ENCODE measurements at places on chromosomes 16 and 17. TPM values are rescaled to one million over a fixed set of nuclear protein-coding genes. Genes with fewer than 3 reads are reported as not detected.

- DNase-seq = no peak
Observed at GRCh38 chr16:16032271-16032979, 83.0 kb downstream of the ABCC1 start.

DNA sequence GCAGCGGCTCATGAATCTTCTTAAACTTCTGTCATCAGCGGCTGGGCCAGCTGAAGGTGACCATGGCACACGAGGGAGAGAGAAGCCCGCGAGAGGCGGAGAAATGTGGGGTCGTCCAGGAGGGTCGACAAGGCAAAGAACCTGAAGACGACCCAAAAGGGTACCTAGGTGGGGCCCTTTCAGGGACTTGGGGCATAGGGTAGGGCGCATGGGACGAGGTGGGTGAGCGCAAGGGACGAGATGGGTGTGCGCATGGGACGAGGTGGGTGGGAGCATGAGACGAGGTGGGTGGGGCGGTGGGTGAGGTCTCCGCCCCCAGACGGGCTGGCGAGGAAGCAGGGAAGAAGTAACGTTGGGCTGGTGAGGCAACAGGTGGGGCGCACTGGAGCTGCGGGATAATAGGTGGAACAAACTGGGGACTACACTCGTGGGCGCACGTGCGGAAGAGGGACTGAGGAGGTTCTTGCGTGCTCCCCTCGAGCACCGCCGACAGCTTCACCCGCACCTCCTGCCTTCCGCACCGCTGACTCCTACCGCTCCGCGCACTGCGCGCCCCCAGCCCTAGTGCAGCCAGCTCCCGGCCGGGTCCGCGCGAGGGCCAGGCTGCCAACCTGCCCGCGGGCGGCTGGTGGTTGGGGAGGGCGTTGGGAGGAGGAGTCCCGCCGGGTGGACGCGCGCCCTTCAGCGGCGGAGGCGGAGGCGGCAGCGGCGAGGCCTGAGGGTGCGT, 23.2 kb upstream of the CRYM start:
- DNase-seq = peak; percentile 58

Gene SYT17
- polyA plus RNA-seq = not detected

Gene TP53TG3D
- 0.13 TPM for polyA plus RNA-seq

Gene CMTM1
- polyA plus RNA-seq = 0.23 TPM

DNA sequence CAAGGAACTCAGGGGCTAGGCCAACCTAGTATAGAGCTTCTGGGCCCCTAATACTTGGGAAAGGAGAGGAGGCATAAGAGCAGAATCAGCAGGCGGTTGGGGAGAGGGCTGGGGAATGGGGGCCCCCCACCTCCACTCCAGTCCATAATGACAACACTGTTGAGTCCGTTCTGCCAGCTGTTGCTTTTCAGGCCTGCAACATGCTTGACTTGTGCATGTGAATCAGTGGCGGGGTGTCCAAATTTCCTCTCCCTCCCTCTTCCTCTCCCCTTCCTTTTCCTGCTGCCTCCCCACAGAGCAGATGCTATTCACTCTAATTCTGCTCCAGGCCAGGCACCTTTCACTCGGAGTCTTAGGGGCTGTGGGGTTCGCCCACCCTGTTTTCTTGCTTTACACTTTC, 31.7 kb downstream of the SGSM2 start:
- DNase-seq = no peak

Gene G6PC1
- polyA plus RNA-seq = not detected

DNA sequence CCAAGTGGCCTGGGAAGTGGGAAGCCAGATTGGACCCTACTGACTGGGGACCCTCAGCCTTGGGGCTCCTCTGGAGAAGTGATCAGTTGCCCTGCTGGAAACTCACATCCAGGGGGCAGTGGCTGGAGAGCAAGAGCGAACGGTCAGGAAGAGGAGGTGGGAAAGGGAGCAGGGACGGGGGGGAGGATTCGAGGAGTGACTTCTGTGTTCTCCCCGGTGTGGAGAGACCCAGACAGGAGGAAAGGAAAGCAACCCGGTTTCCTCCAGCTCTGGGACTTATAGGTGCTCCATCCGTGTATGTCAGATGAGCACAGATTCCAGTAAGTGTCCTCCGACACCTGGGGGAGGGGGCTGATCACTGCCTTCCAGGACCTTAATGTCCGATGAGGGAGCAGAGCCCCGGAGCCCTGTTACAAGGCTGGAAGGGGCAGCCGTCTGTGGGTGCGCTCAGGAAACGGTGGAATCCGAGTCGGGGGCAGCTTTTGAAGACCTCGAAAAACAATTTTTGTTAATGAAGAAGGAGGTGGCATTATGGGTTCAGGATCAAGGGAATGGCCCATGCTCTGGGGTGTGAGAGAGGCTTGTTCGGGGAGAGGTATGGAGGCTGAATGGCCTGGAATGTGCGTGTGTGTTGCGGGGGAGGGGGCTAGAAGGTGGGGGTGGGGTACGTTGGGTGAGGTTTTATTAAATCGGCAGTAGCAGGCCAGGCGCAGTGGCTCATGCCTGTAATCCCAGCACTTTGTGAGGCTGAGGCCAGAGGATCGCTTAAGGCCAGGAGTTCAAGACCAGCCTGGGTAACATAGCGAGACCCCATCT, 34.8 kb upstream of the NDRG4 start:
- DNase-seq = no peak

Gene DNAAF1
- 0.01 TPM for polyA plus RNA-seq

- no peak for DNase-seq
Observed at GRCh38 chr16:52066962-52067361, 480.0 kb downstream of the TOX3 start.

Gene CA5A
- polyA plus RNA-seq = not detected

Gene NOL3
- 18.1 TPM for polyA plus RNA-seq

GRCh38 chr17:19361326-19361725, 1.2 kb downstream of the B9D1 start:
- DNase-seq = no peak

GRCh38 chr16:84036982-84037425, 5.6 kb downstream of the SLC38A8 start:
- DNase-seq = no peak

Gene KRTAP3-2
- polyA plus RNA-seq = not detected

DNA sequence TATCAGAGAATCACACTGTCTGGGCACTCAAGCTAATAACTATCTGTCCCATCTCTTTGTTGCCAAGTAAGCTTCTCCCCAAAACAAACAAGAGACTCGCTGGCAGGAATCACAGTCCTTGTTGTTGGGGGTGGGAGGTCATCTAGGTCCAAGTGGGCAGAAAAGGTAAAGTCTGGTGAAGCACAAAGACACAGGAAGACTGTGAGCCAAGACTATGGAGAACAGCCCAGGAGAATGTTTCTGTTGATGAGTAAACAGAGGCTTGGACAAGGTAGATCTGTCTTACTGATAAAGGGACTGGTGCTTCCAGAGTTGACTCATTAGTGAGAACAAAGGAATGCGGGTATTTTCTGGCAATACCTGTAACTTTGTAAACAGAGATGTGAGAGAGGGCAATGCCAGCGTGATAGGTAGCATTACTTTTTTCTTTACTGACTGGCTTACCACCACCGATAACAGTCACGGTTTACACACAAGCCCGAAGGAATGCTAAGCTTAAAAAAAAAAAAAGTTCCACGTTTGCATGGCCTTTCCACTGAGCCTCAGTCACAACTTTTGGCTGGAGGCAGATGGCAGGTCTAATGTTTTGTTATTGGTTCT, 11.5 kb upstream of the MMD start:
- DNase-seq = peak; percentile 83

GRCh38 chr17:63785556-63785955, 11.6 kb downstream of the DDX42 start:
- DNase-seq = no peak

GRCh38 chr17:11598274-11599221, at the start of gene DNAH9:
Gene DNAH9 (plus strand): TSS chr17:11598470. CDS start chr17:11598499, 29 bp downstream.
- DNase-seq = peak; percentile 7

DNA sequence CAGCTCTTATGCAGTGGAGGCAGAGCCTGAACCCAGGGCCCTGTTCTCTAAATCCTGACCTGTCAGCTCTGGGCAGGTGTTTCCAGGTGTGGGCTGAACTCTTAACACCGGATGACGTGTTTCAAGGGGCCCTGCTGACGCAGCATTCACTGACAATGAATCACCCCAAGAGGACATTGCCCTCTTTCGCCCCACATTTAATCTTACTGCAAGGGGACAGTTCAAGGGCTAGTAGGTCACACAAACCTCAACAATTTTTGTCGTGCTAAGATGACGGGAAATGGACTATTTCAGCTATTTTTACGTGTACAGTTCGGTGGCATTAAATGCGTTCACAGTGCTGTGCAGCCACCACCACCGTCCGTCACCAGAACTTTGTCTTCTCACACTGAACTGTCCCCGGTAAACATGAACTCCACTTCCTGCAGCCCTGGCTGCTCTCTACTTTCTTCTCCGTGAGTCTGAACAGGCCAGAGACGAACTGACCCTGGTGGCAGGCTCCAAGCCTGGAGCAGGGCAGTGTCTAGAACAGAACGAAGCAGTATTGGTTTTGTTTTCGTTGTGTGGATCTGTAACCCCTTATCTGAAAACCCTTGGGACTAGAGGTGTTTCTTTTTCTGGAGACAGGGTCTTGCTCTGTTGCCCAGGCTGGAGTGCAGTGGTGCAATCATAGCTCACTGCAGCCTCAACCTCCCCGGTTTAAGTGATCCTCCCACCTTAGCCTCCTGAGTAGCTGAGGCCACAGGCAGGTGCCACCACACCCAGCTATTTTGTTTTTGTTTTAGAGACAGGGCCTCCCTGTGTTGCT, 88.4 kb upstream of the CIBAR2 start:
- DNase-seq = no peak

Gene C16orf74
- polyA plus RNA-seq = 35.3 TPM

- no peak for DNase-seq
Observed at GRCh38 chr16:78072275-78072674, 27.2 kb upstream of the WWOX start.

Gene KCNH4
- polyA plus RNA-seq = not detected

DNA sequence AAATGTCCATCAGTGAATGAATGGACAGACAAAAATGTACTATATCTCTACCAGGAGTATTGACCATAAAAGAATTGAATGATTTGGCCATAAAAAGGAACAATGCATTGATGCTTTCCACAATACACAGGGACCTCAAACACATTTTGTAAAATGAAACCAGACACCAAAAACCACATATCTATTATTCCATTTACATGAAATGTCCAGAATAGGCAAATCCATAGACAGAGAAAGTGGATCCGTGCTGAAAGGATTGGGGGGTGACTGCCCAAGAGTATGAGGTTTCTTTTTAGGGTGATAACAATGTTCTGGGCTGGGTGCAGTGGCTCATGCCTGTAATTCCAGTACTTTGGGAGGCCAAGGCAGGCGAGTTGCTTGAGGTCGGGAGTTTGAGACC, 6.9 kb upstream of the LITAF start:
- no peak for DNase-seq

Gene C16orf92
- polyA plus RNA-seq = not detected

GRCh38 chr16:68031951-68032350, 8.9 kb downstream of the DUS2 start:
- DNase-seq = peak; percentile 88

Gene MYOCD
- not detected for polyA plus RNA-seq

DNA sequence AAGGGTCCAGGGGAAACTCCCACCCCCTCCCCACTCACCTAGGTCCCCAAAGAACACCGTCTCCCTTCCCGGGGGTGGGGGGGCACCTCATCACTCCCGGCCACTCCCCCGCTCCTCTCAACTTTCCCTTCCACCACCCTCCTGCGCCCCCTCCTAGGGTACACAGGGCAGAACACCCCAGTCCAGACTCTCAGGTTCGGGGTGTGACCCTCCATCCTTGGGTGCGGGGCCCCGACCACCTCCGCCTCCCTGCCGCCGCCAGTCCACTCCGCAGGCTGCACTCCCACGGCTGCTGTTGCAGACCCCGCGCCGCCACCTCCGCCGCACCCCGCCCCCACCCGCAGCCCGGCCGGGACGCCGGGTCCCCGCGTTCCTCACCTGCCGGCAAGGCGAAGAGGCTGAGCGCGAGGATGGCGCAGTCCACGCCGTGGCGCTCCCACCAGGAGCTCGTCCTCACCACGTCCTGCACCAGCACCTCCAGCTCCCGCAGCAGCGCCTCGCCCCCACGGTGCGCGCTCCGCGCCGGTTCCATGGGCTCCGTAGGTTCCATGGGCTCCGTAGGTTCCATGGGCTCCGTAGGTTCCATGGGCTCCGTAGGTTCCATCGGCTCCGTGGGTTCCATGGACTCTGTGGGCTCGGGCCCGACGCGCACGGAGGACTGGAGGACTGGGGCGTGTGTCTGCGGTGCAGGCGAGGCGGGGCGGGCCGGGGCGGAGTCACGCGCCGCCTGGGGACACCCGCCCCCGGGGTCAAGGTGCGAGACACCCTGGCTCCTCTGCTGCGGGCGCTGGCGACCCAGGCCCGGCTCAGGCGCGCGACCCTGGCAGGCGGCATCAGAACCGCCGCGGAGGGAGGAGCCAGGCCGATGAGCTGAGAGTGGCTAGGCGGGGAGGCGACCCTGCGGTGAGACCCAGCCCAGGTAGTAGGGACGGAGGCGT, at the start of gene FADS6:
Gene FADS6, minus strand, starts transcription at position 660 of the 938 bp plus-strand sequence. Its CDS starts 38 bp downstream, at position 622.
- DNase-seq = no peak

- no peak for DNase-seq
Observed at GRCh38 chr17:58688521-58688920, 3.3 kb downstream of the TEX14 start.

Data from keratinocyte (primary cell).